Activated naive CD8-positive, alpha-beta T cell treated with anti-CD3 and anti-CD28 coated beads, Interleukin-2, amount 10 ng/mL, durations not matched to agents 7 days and 5 days (primary cell): ENCODE measurements at places on chromosomes 5 and 9. TPM values are rescaled to one million over a fixed set of nuclear protein-coding genes. Genes with fewer than 3 reads are reported as not detected.

MELK gene
- total RNA-seq: 47.2 TPM

SLC36A3 gene
- not detected for total RNA-seq

GDNF gene
- not detected for total RNA-seq

GRM6 gene
- not detected for total RNA-seq

FCN2 gene
- not detected for total RNA-seq

HAVCR1 gene
- 4.1 TPM for total RNA-seq

GRCh38 chr5:137233726-137234125 lies 265.4 kb downstream of the SPOCK1 start:
- no peak for DNase-seq

GRCh38 chr9:103082494-103082893 lies 87.4 kb downstream of the CYLC2 start:
- DNase-seq: no peak

DNA sequence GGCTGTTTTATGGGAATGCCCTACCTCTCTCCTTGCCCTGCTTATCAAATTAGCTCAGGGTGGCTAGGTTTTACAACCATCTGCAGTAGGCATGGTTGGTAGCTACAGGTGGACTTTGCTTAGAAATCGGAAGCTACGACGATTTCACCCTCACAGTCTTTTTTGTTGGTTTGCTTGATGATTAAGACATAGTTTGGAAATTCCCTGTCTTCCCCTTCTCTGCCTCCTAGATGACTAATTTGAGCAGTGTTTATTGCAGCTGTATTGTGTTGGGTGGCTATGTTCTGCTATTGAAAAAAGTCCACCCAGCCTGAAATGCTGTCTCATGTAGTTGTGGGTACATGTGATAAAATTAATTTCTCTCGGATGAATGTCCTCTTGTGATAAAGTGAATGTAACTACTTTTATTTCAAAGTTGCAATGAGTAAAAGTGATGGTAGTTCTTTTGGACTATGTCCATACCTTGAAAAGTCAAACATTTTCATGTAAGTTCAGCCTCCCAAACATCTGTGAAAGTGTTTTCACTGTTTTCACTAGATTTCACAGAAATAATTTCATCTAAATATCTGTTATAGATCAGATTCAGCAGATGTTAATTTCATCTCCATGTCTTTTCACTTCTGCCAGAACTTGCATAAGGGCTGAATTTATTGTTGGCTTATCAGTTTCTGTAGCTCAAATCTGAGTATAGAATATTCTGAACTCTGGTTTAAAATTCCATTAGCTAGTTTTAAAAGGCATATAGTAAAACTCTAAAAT lies 37.3 kb upstream of the FYB1 start:
- DNase-seq: no peak

GRCh38 chr9:105171589-105171988 lies 72.9 kb upstream of the SLC44A1 start:
- DNase-seq: no peak

DNA sequence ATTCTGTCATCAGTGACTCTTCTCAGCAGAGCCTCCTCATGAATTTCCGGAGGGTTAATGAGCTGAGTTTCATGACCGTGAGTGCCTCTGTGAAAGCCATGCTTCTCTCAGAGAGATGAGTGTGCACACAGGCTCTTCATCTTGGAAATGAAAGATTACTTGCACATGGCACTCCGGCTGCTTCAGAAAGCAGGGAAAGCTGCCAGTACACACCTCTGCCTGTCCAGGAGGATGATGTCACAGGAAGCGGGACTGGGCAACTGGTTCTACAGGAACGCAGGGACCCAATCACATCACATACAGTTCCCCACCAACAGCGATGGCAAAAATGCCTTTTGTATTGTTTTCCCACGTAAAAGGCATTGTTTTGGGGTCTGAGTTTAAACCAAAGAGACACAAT lies 286.0 kb upstream of the DAP start:
- DNase-seq: no peak

- DNase-seq: no peak
Observed at GRCh38 chr5:32276173-32276853, 36.4 kb downstream of the MTMR12 start.

GRCh38 chr9:74533253-74533652 lies 36.1 kb downstream of the RORB start:
- no peak for DNase-seq

DNA sequence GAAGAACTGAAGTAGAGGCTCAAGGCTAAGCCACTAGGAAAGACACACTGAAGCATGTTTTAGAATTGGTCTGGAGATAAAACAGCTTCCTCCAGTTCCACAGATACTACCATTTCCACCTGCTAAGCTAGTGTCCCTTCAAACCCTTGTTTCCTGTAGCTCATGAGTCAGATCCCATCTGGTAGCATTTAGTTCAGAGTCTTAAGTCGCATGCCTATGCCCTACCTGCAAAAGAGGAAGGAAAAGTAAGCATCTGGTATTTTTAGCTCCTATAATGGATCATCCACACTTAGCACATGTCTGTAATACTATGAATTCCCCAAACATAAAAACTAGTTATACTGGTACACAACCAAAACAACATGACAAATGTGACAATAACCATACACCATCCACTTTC lies 92.1 kb downstream of the CDKN2A start:
- no peak for DNase-seq

DNA sequence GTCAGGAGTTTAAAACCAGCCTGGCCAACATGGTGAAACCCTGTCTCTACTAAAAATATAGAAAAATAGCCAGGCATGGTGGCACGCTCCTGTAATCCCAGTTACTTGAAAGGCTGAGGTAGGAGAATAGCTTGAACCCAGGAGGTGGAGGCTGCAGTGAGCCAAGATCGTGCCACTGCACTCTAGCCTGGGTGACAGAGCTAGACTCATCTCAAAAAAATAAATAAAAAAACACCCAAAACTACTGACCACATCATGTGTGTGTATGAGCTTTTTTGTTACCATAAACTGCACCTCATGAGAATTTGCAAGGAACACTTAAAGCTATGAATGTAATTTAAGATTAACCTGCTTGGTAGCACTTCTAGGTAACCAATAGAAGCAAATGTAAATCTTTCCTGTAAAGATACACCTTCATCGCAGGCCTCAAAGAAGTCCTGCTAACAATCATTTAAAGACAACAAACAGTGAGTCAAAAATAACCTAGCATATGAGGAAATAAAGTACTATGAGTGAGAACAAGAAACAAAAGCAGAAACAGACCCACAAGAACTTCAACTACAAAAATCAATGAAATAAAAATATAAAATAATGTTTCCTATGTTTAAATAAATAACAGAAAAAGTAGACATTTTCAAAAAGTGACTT lies 13.0 kb downstream of the SLC38A9 start:
- no peak for DNase-seq

- no peak for DNase-seq
Observed at GRCh38 chr5:31378838-31379237, 153.1 kb downstream of the DROSHA start.

GRCh38 chr5:143554187-143554717 lies 150.8 kb upstream of the NR3C1 start:
- no peak for DNase-seq

DNA sequence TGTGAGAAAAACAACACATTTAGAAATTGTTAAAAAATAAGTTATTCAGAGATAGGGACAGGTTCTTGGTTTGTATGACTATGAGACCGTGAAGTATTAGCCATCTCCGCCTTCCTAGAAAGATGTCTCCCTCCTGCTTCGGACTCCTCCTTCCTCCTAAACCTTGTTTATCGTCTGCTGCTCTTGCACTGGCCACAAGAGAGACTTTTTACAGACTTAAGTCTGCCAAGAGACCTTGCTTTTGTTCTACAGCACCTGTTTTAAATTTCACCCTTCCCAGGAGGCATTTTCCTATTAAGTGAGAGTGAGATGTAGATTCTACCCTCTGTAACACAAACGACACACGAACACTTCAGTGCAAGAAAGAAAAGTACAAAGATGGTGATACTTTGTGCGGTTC lies 274.6 kb downstream of the ARHGEF28 start:
- no peak for DNase-seq

DNA sequence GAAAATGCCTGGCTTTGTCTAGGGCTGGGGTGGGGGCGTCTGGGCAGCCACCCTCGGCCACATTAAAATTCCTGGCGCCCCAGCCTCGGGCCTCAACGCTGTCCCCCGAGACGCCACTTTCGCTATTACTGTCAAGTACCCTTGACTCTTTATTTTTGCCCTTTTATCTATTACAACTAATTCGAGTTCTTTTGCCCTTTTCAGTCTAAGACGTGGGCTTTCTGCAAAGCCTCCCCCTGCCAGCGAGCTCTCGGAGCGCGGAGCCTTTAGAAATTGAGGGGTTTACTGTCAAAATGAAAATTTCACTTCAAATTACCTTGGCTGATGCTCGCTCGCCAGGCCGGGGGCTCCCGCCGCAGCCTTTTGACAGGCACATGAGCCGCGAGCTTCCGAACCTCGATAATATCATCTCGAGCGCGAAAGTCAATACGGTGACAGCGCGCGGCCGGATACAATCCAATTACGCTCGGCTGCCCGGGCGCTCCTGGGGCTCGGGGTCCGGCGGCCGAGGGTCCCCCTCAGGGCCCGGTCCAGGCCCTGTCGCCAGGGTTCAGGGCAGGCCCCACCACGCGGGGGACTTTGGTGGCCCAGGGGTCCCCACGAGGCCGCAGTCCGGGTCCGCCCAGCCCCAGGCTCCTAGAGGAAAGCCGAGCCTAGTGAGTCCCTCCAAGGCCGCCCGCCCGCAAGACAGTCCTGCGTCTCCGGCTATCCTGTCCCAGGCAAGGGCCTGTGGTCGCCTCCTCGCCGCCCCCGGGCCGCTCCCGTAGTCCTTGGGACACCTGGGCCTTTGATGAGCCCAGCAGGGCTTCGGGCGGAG lies 6.7 kb downstream of the IRX4 start:
- DNase-seq: no peak

DNA sequence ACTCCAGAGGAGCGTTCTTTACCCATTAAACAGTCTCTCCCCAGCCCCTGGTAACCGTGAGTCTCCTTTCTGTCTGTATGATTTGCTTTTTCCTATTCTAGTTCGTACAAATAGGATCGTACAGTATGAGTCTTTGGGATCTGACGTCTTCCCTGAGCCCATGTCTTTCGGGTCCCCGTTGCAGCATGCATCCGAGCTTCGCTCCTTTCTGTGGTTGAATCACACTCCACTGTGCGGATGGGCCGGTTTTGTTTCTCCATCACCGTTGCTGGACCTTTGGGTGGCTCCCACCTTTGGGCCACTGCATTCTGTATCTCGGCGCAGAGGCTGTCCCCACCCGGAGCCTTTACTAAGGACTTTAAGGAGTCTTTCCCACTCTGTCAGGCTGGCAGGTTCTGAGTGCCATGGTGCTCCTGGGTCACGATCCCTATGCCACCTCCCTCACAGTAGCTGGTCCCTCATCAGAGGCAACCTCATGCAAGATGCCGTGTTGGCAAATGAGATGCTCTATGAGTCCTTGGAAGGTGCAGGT lies 145.7 kb upstream of the COL5A1 start:
- peak; percentile 5 for DNase-seq

- DNase-seq: no peak
Observed at GRCh38 chr9:123311250-123311752, 42.9 kb upstream of the STRBP start.

DNA sequence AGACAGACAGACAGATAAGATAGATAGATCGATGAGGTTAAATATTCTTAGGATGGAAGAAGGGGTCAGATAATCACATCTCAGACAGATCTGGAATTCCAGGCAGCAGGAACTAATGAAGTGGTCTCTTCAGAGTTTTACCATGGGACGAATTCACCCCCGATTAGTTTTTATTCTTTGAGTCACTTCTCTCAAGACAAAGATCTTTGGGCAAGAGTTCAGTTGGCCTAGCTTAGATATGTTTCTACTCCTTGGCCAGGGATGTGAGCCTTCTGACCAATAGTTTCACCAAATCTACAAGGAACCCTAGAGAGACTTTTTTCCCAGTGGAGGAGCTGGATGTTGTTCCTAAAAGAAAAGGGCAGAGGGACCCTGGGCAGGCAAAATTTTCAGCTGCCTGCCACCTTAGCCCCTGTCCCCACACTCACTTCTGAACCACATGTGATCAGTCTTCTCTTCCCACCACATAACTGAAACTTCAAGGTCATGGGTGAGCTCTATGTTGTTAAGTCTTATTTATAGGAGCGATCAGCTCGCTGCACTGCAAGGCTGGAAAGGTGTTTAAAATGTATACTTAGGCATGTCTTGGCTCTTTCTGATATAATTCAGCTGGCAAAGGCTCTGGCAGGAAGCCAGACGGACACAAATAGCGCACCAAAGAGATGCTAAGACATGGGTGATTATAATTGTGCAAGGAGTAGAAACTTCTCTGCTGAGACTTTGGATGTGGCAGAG lies 132.9 kb downstream of the PALM2AKAP2 start:
- no peak for DNase-seq

- DNase-seq: no peak
Observed at GRCh38 chr5:168334280-168334679, 42.8 kb downstream of the WWC1 start.

GRCh38 chr5:135053278-135053677 lies 19.2 kb upstream of the PITX1 start:
- DNase-seq: no peak

- no peak for DNase-seq
Observed at GRCh38 chr5:101292199-101292598, 389.1 kb upstream of the ST8SIA4 start.

- DNase-seq: no peak
Observed at GRCh38 chr5:8701251-8701650, 832.3 kb downstream of the MTRR start.

- DNase-seq: no peak
Observed at GRCh38 chr5:112119508-112119907, 299.6 kb downstream of the EPB41L4A start.

- no peak for DNase-seq
Observed at GRCh38 chr9:35923927-35924763, 14.9 kb downstream of the SPAAR start.

DNA sequence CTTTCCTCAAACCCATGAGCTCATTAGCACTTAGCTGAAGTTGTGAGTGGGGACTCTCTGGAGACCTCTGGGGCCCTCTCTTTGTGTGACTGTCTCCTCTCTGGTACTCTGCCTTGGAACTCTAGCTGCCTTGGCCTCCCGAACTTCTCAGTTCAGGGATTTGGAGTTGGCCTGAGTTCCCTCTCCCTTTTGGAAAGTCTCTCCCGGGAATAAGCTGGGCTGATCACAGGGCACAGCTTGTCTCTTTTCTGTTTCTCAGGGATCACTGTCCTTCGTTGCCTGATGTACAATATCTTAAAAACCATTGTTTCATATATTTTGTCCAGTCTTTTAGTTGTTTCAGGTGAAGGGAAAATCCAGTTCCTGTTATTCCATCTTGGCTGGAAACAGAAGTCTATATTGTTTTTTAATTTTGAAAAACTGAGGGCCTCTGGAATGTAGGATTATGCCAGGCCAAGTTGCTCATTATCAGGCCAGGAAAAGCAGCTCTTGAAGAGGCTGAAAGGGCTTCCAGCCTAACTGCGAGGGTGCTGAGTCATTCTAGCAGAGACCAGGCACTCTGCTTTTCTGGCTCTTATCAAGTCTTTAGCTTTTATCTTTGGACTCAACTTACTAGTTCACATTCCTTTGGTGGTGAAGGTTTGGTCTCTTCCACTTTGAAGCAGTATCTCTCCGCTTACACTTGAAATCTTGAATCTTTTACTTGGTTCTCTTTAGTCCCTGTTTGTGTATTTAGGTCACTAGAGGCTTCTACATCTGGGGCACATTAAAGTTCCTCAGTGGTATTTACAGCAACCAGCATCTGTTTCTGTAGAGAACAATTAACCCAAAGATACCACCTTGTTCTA lies 8.4 kb upstream of the RGS3 start:
- no peak for DNase-seq
